ENCODE measurements at places on chromosomes 2 and 18.
A peak's percentile ranks its signal among the peaks of the same experiment; 100 is the strongest.

DNA sequence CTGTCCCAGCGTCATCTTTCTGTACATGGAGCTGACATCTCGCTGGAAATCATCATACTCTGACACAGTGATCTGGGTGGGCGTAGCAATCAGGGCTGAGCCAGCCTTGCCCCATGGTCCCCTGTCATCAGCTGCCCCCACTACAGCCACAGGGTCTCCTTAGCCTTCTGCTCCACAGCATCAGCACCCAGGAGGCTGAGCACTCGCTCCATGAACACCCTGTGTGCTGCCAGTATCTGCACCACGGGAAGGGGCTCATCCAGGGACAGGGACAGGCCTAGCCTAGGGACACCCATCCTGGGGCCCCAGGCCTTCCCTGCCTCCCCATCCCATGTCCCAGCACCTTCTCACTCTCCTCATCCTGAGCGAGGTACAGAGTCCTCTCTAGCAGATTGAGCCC lies 11.4 kb downstream of the ALPG start:
- no peak for DNase-seq

DNA sequence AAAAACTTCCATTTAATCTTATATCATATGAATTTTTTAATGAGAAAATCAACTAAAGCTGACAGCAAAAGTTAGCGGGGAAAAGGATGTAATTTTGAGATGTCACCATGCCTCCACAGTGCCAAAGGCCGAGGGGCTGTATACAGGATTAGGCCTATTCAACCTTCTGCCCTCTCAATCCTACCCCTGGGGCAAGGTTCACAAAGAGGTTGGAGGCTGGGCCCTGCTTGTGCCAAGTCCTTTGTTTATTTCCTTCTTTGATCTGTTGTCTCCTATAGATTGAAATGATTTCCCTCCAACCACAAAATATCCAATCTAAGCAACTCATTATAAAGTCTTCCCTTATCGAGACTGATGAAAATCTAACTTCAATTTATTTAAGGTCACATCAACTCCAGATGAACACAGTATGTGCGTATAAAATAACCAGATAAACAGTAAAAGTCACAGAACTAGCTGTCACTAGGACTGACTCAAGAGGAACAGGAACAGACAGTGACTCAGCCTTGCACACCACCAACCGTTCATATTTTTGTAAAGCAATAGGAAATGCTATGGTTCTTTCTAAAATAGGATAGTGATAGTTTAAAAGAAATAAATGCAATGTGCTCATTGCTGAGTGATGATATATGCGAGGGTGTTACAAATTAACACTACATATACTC lies 95.8 kb downstream of the SLC25A12 start:
- DNase-seq = peak; percentile 82

- DNase-seq = peak; percentile 64
Observed at GRCh38 chr2:143558665-143559064, 429.4 kb downstream of the ARHGAP15 start.

- no peak for DNase-seq
Observed at GRCh38 chr2:221397187-221397586, 174.9 kb downstream of the EPHA4 start.

DNA sequence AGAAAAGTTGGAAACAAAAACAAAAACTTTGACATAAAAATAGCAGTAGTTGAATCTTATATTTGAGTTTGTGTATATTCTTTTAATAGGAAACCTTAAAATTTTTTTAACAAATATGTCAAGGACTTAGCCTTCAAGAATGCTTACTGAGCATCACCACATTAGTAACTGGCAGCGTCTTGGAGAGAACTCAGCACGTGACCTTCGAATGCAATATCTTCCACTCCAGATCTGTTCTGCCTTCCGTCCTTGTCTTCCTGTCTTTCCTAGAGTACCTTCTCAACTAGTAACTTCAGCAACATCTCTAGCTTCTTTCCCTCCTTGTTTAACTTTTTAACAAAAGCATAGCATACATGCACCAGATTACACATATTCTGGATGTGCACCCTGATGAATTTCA lies 972 bp downstream of the RSAD2 start:
- DNase-seq = no peak

- peak; percentile 80 for DNase-seq
Observed at GRCh38 chr2:28387082-28387960, 5.3 kb upstream of the FOSL2 start.

Measured in fibroblast of skin of back (primary cell).